ENCODE measurements at places on chromosomes 2 and 18. TPM values are rescaled to one million over a fixed set of nuclear protein-coding genes. Genes with fewer than 3 reads are reported as not detected.

Gene HOXD8
- 42.8 TPM for polyA plus RNA-seq

Gene PROKR1
- polyA plus RNA-seq: 1.4 TPM

Gene MREG
- 1.6 TPM for polyA plus RNA-seq

Gene EFEMP1
- polyA plus RNA-seq: 49.6 TPM

Gene RBKS
- polyA plus RNA-seq: 0.63 TPM

Gene ACYP2
- polyA plus RNA-seq: 30.1 TPM

Gene TM4SF20
- polyA plus RNA-seq: not detected

Gene ABHD1
- not detected for polyA plus RNA-seq

Gene ZSWIM2
- polyA plus RNA-seq: not detected

Gene ATRAID
- 89.4 TPM for polyA plus RNA-seq

Measured in muscle of arm (tissue), 14 donors.